ENCODE measurements at places on chromosomes 4 and X.

DNA sequence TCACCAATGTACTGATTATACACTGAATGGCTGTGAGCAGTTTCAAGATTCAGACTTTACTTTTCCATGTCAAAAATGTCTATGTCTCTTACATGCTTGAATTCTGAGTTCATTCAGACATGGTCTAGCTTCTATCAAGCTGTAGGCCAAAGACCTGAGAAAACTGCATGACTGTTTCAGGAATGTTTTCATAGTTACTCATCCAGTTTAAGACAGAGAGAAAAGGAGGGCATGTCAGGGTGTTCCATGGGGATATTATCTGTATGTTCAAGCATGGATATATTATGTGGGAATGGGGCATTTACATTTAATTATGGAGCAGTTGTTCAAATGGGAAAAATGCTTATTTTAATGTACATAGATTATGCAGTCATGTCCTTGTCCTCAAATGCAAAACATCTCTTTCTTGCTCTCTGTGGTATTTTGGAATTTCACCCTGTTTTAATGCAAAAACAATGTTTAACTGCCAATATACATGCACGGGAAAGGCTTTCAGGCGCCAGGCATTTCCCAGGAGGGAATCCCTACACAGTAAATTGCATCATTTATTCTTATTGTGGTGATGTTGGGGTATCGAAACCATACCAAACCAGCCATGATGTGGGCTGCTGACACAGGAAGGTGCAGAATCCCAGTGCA lies 429.1 kb upstream of the INTU start:
- DNase-seq = no peak

GRCh38 chr4:8195841-8196458 lies 3.1 kb upstream of the SH3TC1 start:
- DNase-seq = no peak

- DNase-seq = no peak
These were observed 297.3 kb upstream of the LCORL start for GRCh38 chr4:18318682-18319388.

DNA sequence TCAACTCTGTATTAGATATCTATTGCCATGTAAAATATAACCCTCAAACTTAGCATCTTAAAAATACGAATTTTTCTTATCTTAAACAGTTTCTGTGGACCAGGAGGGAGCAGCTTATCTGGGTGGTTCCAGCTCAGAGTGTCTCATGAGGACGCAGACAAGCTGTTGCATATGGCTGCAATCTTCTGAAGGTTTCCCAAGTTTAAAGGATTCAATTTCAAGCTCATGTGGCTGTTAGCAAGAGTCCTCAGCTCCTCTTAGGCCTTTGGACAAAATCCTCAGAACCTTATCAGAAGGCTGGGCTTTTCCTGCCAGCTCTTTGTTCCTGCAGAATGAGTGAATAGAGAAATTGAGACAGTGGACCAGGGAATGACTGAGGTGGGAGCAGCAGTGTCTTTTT lies 2.8 kb upstream of the CTSO start:
- no peak for DNase-seq

DNA sequence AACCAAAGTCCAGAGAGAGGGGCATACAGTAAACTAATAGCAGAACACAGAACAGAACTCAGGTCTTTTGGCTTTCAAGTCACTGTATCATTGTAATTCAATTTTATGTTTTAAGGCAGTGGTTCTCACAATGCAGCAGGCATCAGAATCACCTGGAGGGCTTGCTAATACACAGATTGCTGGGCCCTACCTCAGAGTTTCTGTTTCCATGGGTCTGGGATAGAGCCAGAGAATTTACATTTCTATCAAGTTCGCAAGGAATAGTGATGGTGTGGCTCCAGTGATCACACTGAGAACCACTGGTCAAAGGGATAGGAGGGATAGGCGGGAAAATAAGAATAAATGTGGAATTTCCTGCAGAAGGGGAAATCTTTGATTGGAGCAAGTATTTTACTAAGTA lies 36.7 kb downstream of the LANCL3 start:
- DNase-seq = no peak

DNA sequence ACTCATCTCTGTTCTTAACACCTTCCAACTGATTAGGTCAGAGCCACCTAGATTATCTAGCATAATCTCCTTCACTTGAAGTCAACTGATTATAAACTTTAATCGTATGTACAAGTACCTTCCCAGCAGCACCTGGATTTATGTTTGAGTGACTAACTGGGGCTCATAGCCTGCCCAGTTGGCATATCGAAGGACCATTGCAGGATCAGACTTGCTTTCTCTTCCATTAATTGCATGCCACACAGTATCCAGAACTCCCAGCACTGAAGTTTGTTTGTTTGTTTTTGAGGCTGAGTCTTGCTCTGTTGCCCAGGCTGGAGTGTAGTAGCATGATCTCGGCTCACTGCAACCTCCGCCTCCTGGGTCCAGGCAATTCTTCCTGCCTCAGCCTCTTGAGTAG lies 27.9 kb downstream of the GRK4 start:
- DNase-seq = no peak

- DNase-seq = no peak
These were observed 12.8 kb downstream of the NOP14 start for GRCh38 chr4:2950221-2950989.

DNA sequence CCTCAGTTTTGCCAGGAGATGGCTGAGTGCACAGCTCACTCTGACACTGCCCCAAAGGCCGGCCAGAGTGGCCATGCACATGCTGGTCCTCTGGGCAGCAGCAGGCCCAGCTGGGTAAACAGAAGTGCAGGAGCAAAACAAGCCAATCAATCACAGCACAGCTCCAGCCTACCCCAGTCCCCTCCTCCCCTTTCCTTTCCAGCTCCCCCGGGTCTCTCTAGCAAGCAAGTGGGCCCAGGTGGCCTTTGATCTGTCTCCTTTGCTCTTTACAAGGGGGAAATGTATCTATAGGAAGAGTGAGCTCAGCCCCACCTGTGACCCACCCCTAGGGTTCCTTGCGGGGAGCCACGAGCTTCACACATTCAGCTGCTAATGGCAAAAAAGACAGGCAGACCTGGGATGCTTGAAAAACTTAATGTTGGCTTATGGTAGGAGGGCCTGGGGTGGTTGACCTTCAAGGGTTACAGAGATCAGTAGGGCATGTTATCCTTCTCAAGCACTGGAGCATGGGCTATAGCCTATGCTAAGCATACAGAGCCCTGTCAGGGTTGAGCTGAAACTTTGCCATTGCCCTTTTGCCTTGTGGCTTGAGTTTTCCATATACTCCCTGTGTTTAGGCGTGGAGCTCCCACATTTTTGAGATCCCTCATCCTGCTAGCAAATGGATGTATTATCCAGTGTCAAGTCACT lies 57.8 kb upstream of the PLAC1 start:
- no peak for DNase-seq

DNA sequence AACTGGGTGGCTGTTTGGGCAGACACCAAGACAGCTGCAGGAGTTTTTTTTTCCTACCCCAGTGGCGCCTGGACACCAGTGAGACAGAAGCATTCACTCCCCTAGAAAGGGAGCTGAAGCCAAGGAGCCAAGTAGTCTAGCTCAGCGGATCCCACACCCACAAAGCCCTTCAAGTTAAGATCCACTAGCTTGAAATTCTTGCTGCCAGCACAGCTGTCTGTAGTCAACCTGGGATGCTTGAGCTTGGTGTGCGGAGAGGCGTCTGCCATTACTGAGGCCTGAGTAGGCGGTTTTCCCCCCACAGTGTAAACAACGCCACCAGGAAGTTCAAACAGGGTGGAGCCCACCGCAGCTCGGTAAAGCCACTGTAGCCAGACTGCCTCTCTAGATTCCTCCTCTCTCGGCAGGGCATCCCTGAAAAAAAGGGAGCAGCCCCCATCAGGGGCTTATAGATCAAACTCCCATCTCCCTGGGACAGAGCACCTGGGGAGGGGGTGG lies 171.4 kb downstream of the ARHGEF9 start:
- DNase-seq = no peak

- DNase-seq = no peak
These were observed 31.8 kb downstream of the PRRG1 start for GRCh38 chrX:37380924-37381323.

DNA sequence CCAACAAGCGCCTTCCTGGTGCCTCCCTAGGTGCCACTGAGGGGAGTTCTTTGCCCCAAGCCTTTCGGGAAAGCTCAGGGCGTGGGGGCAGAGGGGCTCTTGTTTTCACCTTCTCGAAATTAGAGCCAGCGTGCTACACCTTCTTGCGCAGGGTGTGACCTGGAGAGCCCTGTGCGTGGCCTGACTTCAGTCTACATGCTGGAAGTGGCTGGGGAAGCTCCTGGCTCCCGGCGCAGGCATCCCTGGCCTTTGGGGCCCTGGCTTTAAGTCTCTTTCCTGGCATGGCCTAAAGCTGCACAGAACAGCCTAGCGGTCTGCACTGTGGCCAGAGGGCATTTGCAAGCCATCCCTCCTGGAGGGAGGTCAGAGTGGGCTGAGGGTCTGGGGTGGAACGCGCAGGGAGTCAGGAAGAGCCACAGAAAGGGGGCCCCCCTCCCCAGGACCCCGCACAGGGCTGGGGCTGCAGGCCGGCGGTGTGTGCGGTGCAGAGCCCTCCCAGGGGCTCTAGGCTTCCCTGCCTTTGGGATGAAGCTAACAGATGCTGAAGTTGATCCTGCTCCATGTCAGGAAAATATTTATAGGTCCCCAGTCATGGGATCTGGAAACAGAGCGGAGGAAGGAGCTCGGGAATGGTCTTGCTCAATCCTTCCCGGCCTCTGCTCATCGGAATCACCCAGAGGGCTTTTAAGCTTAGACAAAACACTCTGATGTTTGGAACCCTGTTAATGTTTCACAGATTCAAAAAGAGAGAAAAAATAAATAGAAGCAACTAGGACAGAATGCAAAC lies 781 bp upstream of the SPON2 start:
- no peak for DNase-seq

DNA sequence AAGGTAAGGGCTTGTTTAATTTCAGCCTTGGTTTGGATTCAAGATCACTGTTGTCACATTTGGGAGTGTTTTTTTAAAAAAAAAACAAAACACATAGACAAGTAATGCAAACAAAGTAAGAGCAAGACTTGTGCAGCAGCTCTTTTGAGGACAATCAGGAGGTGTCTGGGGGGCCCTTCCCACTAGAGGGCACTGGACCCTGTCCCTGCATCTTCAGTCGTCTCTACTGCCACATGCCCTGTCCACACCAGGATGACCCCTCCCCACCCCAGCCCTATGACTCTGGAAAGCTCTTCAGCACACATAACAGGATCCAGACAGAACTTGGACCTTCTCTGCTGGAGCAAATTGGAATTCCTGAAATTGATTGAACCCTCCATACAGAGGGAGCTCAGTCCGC lies 71.0 kb downstream of the USP46 start:
- no peak for DNase-seq

DNA sequence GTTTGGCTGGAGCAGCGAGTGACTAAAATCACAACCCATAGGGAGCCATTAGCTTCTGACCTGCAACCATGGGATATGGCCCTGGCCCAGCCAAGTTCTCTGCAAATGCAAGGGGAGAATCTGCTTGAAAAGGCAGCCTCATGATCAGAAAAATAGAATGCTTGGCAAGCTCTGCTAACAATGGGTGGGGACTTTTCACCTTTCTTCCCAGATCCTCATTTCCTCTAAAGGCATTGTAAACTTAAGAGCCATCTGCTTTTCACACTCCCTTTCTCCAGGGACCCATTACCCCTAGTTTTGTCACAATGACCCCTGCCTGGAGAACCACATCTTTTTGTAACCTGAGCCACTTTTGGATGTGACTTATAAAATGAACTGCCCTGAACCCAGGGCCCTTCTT lies 104.3 kb downstream of the PARM1 start:
- DNase-seq = no peak

DNA sequence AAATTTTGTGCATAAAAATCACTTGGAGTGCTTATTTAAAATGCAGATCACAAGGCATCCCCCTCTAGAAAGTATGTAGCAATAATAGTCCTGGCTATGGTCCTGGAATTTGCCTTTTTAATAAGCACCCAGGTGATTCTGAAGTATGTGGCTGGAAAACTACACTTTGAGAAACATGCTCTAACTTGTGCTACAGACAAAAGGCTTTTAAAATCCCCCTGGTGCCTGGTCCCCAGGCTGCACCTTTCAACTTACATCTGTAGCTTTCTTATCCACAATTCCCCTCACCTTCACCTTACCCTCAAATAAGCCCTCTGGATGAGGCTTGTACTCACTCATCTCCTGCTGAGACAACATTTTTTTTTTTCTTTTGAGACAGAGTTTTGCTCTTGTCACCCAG lies 21.1 kb downstream of the ART3 start:
- DNase-seq = no peak

GRCh38 chr4:124977045-124977444 lies 264.5 kb upstream of the ANKRD50 start:
- DNase-seq = no peak

DNA sequence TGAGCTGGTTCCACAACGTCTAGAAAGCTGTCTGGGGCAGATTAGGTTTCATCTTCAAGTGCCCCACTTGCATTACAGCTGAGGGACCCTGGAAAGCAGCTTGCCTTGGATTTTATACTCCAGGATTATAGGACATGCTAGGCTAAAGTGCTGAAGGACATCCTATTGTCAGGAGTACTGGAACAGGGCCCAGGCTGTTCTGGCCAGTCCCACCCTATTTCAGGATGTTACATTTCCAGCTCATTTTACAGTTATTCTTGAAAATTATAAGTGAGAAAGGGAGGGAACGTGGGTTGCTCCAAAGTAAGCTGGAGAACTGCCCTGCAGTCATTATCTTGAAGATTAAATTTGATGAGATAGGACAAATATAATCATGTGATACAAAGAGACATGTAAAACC lies 71.0 kb upstream of the UGT8 start:
- DNase-seq = no peak

- no peak for DNase-seq
These were observed 28.3 kb upstream of the AP1S2 start for GRCh38 chrX:15882704-15883539.

- DNase-seq = no peak
These were observed 2.9 kb upstream of the LEF1 start for GRCh38 chr4:108171339-108172230.

GRCh38 chrX:44731160-44731559 lies 112.7 kb upstream of the DUSP21 start:
- no peak for DNase-seq

- DNase-seq = no peak
These were observed 271.0 kb downstream of the STK32B start for GRCh38 chr4:5322321-5322720.

GRCh38 chr4:16001484-16001858 lies 38.5 kb upstream of the FGFBP2 start:
- no peak for DNase-seq

- no peak for DNase-seq
These were observed 7.3 kb downstream of the PITX2 start for GRCh38 chr4:110615353-110616237.

- no peak for DNase-seq
These were observed 239.6 kb upstream of the VCX start for GRCh38 chrX:7603387-7603786.
